Ovary (tissue), 10 donors: ENCODE measurements at places on chromosomes 11 and 22.

- H3K27me3 ChIP-seq, result no peaks in the 10 kb centered on the region
- no peaks in the 10 kb centered on the region for H3K36me3 ChIP-seq
- peak within 1 kb of the TSS; percentile 75 for H3K27ac ChIP-seq
- H3K4me3 ChIP-seq, result peak within 1 kb of the TSS; percentile 47
- DNase-seq, result peak; percentile 75
Measured at GRCh38 chr22:37639070-37639760, at the start of gene SH3BP1. SH3BP1 (plus strand) TSS chr22:37639669; CDS start chr22:37639788, 119 bp downstream.

- no peak overlapping the region for H3K27ac ChIP-seq
- no peaks in the 10 kb centered on the region for H3K27me3 ChIP-seq
- DNase-seq, result no peak
- no peak overlapping the region for H3K4me3 ChIP-seq
Measured at GRCh38 chr11:119783466-119784400, 54.7 kb upstream of the NECTIN1 start.

- no peak overlapping the region for H3K27ac ChIP-seq
- H3K4me3 ChIP-seq, result no peak overlapping the region
- no peaks in the 10 kb centered on the region for H3K36me3 ChIP-seq
- DNase-seq, result no peak
- no peaks in the 10 kb centered on the region for H3K27me3 ChIP-seq
Measured at GRCh38 chr11:2702771-2703362, 3.1 kb upstream of the KCNQ1OT1 start.

GRCh38 chr11:130886704-130887103, 29.6 kb downstream of the SNX19 start:
- H3K36me3 ChIP-seq, result no peaks in the 10 kb centered on the region
- H3K27me3 ChIP-seq, result no peaks in the 10 kb centered on the region
- H3K27ac ChIP-seq, result no peak overlapping the region
- no peaks in the 10 kb centered on the region for H3K4me1 ChIP-seq

- no peak overlapping the region for H3K27ac ChIP-seq
- H3K4me1 ChIP-seq, result peaks cover 8% of the 10 kb centered on the region
- no peaks in the 10 kb centered on the region for H3K27me3 ChIP-seq
- no peaks in the 10 kb centered on the region for H3K36me3 ChIP-seq
Measured at GRCh38 chr22:35475545-35475944, 65.1 kb upstream of the RASD2 start.
